Naive thymus-derived CD4-positive, alpha-beta T cell (primary cell): ENCODE measurements at places on chromosomes 12 and 14. TPM values are rescaled to one million over a fixed set of nuclear protein-coding genes. Genes with fewer than 3 reads are reported as not detected.

The ERP27 gene
- polyA plus RNA-seq = 5.6 TPM

The ERGIC2 gene
- polyA plus RNA-seq = 55.9 TPM

The SLC4A8 gene
- polyA plus RNA-seq = 0.34 TPM

The KLRB1 gene
- polyA plus RNA-seq = 0.43 TPM

The SSPN gene
- polyA plus RNA-seq = not detected

The TBC1D30 gene
- polyA plus RNA-seq = 0.13 TPM

The ADGRD1 gene
- polyA plus RNA-seq = not detected

The PRB2 gene
- not detected for polyA plus RNA-seq

The ASCL1 gene
- not detected for polyA plus RNA-seq

The TSPAN9 gene
- 0.41 TPM for polyA plus RNA-seq

The NOVA1 gene
- not detected for polyA plus RNA-seq

The CD163L1 gene
- polyA plus RNA-seq = not detected

The KSR2 gene
- not detected for polyA plus RNA-seq

The HVCN1 gene
- polyA plus RNA-seq = 15.2 TPM

The BICDL1 gene
- 2.4 TPM for polyA plus RNA-seq

The HOXC4 gene
- polyA plus RNA-seq = not detected

The KRT7 gene
- not detected for polyA plus RNA-seq

The HOXC5 gene
- polyA plus RNA-seq = not detected

The CLEC9A gene
- polyA plus RNA-seq = not detected

The EPYC gene
- polyA plus RNA-seq = not detected

The EXOC3L4 gene
- polyA plus RNA-seq = not detected

The DAZAP2 gene
- polyA plus RNA-seq = 1,567 TPM

The TPH2 gene
- polyA plus RNA-seq = not detected

The BRF1 gene
- polyA plus RNA-seq = 7.1 TPM

The AKAP5 gene
- polyA plus RNA-seq = not detected

The TBX5 gene
- polyA plus RNA-seq = not detected
